ENCODE measurements at places on chromosomes 1 and 21.

DNA sequence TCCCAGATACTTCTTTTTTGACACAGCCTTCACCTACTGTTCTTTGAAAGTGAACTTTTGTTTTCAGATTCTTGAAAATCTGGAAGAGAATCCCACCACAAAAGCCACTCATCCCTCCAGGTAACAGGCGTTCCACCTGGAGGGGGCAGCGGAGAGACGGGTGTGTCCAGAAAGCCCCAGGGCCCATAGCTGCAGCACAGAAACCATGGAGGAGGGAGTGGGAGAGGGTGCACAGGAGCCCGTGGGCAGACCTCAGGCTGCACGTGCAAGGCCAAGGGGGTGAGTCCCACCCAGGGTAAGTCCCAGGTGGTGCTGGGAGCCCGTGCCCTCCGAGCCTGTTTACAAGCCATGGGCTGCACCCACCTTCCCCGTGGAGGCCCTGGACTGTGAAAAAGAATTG is 86.5 kb downstream of the PSMG1 start:
- no peak for DNase-seq

- DNase-seq: no peak
Measured at GRCh38 chr1:93701629-93702028, 20.0 kb upstream of the BCAR3 start.

DNA sequence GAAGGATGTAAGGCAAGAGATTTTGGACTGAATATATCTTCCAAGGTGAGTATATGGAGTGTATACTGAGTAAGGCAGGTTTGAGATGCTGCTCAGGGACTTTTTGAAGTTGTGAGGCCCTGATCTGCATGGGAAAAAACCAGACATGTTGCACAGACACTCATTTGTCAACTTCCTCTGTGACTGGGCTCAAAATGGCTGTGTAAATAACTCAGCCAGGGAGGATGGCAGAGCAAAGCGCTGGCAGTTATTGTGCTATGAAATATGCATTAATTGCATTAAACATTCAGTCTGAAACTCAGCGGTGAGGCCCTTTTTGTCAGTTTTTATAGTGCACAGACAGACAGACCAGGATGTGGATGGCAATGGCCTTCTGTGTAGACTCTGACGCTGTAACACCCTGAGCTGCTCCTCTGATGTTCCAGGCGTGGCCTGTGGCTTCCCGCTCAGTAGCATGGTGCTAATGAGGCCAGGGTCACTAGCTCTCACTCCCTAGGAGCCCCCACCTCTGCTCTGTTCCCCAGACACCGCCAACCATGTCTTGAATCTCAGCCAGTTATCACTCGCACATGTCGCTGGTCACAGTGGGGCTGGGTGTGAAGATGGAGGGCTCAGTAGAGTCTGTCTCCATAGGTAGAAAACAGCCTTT is 307.0 kb upstream of the PROX1 start:
- peak; percentile 5 for DNase-seq

DNA sequence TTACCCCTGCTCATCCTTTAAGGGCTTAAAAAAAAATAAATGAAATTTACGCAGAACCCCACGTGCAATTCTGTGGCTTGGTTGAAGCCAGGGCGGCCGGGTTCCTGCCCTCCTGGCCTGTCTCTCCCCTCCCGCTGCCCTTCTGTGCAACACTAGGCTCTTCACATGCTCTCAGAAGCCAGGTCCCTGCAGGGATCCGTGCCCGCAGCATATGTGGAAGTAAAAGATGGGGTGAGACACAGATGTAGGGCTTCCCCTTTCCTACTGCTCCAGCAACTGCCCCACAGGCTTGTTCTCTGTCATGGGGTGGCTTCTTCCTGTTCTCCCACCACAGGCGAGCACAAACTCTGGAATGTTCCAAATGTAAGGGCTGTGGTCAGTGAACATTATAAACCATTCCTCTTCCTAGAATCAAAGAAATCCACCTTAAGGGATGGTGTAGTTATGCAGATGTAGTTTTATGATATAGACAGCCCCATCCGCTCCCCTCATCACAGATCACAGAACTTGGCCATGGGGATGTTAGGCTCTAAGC is 535.4 kb downstream of the KIF26B start:
- no peak for DNase-seq

DNA sequence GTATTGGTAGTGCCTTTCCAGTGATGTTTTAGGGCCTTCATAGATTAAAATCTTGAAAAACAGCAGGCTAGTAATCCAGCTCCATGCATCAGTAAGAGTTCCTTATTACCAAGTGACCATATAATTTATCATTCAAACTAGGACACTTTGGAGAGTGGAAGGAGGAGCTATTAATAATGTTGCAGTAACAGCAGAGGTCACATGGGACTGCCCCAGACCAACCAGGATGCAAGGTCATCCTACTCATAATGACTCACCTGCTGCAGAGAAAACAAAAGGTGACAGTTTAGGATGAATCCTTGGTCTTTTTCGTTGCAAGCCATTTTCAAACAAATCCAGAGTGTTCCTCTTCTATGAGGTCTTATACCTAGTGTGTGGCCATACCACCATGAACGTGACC is 187.4 kb downstream of the NUF2 start:
- DNase-seq: no peak

- no peak for DNase-seq
Measured at GRCh38 chr1:42817440-42817767, 207 bp upstream of the SVBP start.

- DNase-seq: no peak
Measured at GRCh38 chr1:37147906-37148305, 113.6 kb upstream of the GRIK3 start.

Measured in COR-L47 (cell line).